Activated CD8-positive, alpha-beta memory T cell treated with anti-CD3 and anti-CD28 coated beads for 4 hours (primary cell): ENCODE measurements at places on chromosomes 12 and 14.

DNA sequence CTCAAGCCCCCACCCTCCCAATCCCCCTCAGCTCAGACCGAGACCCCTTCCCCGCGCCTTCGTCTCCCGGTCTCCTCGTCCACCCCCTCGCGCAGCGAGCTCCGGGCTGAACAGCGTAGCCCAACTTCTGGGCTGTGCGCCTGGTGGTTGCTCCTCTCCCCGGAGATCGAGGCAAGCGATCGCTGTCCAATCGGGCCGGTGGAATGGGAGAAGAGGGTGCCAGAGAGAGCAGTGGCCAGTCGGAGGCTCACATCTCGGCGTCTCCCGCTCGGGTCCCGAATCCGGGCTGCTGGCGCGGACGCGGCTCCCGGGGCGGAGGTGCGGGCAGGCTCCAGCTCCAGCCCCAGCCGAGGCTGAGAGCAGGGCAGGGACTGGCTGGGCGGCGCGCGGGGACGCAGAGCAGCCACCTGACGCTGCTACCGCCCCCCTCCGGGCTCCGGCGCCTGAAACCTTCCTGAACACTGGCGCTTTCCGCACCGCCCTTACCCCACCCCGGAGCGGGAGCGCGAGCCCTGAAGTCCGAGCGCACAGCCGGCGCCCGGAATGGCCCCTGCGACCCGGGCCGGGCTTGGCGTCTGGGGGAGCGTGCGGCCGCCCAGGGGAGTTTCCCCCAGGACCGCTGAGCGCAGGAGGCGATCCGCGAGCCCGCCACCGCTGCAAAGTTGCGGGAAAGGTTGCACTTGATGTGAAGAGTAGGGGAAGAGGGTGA lies 508 bp upstream of the KCNH5 start:
- DNase-seq: no peak

DNA sequence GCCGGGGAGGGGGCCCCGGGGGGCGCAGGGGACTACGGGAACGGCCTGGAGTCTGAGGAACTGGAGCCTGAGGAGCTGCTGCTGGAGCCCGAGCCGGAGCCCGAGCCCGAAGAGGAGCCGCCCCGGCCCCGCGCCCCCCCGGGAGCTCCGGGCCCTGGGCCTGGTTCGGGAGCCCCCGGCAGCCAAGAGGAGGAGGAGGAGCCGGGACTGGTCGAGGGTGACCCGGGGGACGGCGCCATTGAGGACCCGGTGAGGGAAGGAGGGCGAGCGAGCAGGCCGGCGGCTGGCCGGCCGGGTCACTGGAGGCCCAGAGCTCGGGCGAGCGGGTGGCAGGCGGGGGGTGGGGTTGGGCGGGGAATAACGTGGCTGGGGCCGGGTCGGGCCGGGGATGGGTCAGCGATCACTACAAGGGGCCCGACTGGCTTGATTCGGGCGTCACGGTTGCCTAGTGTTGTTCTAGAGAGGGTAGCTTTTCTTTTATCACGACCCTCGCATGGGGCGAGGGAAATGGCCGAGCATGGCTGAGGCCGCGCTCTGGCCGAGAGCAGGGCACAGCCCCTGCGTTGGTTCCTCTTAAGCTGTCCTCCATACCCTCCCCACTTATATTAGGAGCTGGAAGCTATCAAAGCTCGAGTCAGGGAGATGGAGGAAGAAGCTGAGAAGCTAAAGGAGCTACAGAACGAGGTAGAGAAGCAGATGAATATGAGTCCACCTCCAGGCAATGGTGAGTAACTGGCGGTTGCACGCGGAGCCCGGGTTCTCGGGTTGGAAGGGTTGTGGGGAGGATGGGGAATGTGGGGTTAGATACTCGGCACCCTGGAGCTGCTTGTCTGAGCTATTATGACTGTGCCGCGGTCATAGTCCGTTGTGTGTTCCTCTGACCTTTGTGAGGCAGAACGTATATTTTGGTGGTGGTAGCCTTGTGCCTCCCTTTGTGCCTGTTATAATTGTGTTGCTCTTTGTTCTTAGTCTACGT lies 603 bp downstream of the PABPN1 start:
- peak; percentile 18 for DNase-seq

- no peak for DNase-seq
Observed at GRCh38 chr12:132559652-132560363, 50.6 kb downstream of the LRCOL1 start.

GRCh38 chr12:95624589-95624988 lies 73.3 kb upstream of the USP44 start:
- no peak for DNase-seq

GRCh38 chr14:96826818-96827217 lies 29.6 kb downstream of the VRK1 start:
- DNase-seq: no peak

DNA sequence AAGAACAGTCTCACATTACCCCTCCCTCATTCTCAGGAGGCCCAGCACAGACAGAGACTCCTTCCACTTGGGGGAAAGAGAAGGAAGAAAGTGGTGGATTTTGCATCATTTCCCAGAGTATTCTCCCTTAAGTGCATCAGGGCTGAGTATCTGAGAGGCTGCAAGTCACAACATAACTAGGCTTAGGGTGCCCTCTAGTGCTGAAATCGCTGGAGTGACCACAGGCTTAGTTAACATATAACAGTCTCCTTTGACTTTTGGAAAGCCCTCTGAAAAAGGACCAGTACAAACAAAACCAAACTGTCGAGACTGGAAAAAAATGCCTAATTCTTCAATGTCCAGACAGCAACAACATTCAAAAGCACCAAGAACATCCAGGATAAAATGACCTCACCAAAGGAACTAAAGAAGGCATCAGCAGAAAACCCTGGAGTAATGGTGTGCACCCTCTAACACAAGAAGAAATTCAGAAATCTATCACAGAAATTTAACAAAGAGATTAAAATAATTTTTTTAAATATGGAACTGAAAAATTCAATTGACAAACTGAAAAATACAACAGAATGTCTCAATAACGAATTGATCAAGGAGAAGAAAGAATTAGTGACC lies 412.3 kb downstream of the RPS29 start:
- no peak for DNase-seq

DNA sequence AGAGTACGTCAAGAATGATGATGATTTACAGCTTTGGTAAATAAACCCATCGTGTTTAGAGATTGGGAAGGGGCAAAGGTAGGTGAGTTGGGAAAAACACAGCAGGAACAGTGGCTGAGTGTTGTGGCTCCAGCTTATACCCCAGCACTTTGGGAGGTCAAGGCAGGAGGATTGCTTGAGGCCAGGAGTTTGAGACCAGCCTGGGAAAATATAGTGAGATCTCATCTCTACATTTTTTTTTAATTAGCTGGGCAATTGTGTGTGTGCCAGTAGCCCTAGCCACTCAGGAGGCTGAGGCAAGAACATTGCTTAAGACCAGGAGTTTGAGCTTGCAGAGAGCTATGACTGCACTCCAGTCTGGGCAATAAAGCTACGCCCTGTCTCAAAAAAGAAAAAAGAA lies 77.1 kb downstream of the RASSF9 start:
- no peak for DNase-seq

DNA sequence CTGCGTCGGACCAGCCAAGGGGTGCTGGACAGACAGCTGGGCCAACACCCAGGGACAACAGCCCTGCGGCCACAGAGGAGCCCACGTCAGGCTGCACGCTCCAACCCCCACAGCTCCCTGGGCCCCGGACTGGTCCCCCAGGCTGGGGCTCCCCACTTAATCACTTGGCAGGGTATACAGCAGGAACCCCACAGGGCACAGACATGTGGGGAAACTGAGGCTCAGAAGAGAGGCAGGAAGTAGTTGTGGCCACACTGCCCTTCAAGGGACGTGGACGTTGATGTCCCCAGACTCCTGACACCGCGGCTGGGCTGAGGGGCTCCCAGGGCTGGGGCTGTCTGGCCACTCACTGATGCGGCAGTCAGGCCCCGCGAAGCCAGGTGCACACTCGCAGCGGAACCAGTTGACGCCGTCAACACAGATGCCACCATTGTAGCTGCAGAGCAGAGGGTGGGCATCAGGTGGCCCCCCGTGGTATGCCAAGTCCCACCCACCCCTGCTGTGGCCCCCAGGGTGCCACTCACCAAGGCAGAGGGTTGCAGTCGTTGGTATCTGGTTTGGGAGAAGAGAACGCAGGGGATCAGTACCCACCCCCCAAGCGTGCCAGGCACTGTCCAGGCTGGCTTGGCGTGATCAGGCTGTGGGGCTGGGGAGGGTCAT lies 21.5 kb downstream of the JAG2 start:
- DNase-seq: no peak

DNA sequence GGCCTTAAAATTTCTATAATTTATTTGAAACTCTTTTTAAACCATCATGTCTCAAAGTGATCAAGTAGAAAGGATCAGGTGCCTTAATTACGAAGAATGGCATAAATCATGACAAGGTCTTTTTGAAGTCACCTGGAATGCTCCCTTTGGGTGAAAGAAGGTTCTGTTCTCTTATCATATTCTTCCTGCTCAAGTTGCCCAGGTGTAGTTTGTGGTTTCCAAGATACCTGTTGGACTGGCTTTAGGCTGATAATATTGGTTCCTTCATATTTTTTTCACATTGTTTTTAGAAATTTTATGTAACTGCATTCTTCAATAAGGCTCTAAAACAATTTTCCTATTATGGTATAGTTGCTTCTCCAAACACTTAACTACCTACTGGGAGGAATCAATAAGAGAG lies 29.2 kb downstream of the RASSF3 start:
- DNase-seq: no peak

GRCh38 chr12:72197790-72198189 lies 74.4 kb upstream of the TRHDE start:
- no peak for DNase-seq
